ENCODE measurements at places on chromosomes 12 and 14.

- DNase-seq, result no peak
These were observed 524.4 kb downstream of the SLC16A7 start for GRCh38 chr12:60120199-60120598.

DNA sequence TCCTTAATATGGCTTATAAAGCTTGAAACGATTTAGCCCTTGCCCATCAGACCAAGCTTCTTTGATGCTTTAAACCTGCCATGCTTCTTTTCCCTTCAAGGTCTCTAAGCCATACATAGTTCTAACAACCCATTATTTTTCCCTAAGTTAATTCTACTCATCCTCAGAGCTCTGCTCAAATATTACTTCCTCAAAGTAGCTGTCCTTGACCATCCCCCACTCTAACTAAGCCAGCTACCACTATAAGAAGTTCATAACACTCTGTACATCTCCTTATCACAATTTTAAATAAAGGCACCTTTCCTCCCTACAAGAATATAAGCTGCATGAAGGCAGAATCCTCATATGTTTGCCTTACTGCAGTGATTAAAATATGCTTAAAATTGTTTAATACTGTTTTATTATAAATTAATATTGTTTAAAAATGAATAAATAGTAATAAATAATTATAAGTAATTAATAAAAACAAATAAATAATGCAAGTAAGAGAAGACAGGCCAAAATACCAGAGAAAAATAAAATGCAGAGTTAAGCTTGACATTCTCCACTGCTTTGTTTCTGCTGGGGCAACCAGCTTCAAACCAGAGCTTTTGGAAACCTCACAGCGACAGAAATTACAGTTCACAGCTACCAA, 76.8 kb downstream of the NUMB start:
- DNase-seq, result no peak

GRCh38 chr14:55964091-55964490, 154.1 kb upstream of the PELI2 start:
- no peak for DNase-seq

GRCh38 chr12:3304436-3305165, 186.4 kb upstream of the PRMT8 start:
- DNase-seq, result no peak

DNA sequence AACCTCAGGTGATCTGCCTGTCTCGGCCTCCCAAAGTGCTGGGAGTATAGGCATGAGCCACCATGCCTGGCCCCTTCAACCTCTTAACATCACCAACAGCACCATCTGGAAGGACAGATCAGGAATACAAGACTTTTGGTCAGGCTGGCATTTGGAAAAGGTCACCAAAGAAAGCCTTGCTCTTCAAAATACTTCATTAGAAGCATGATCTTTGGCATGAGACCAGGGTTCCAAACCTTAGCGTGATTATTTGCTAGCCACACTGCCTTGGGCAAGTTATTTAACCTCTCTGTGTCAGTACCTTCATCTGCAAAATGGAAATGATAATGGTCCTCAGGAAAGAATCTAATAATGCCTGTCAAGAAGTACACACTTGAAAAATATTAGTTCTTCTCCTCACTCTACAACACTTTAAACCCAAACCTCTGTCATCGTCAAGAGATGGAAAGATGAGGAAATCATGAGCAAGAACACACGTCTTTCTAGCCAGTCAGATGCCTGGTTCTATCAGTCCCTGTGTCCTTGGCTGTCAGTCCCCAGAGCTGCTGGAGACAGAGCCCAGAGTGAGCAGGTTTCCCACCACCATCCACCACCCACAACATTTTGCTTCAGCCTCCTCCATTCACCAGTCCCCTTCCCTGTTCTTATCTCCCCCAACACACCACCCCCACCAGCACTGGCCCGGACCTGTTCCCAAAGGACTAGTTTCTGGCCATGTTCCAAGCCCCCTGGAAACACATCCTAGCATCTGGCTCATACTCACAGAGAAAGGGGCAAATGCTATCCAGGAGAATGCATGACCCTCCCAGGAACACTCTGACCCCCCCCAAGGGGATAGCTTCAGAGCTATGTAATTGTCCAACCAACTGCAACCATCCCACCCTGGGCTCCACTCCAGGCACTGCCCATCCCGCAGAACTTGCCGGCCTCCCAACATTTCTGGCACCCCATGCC, 2.0 kb downstream of the ADCY6 start:
- DNase-seq, result no peak

- DNase-seq, result no peak
These were observed 9.6 kb upstream of the GPHN start for GRCh38 chr14:66498311-66498710.

- DNase-seq, result no peak
These were observed 8.2 kb upstream of the SSPN start for GRCh38 chr12:26187014-26187798.

- no peak for DNase-seq
These were observed 92.9 kb downstream of the FAR2 start for GRCh38 chr12:29241821-29242591.

DNA sequence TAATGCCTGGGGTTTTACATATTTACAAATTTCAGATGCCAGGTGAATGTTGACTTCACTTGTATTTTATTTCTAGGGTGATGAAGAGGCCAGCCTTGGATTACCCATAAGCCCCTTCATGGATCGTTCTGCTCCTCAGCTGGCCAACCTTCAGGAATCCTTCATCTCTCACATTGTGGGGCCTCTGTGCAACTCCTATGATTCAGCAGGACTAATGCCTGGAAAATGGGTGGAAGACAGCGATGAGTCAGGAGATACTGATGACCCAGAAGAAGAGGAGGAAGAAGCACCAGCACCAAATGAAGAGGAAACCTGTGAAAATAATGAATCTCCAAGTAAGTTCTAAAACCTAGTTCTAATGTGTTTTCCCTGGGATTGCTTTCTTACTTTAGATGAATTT, 41.3 kb upstream of the SLCO1C1 start:
- no peak for DNase-seq

DNA sequence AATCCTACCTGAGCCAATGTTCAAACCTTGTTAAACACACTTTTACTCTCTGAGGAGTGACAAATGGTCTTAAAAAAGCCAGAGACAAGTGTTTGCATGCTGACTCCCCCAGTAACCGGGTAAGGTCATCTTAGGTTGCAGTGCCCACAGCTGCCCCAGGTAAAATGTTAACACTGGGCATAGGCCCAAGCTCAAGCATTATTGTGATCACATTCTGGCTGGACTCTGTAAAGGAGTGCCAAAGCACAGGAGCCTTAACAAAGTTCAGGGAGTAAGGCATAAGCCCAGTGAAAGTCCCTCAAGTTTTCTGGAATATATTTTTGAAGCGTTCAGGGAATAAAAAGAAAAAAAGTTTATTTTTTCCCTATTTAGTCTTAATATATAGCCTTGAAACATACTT, 8.6 kb downstream of the EDDM3A start:
- DNase-seq, result no peak

DNA sequence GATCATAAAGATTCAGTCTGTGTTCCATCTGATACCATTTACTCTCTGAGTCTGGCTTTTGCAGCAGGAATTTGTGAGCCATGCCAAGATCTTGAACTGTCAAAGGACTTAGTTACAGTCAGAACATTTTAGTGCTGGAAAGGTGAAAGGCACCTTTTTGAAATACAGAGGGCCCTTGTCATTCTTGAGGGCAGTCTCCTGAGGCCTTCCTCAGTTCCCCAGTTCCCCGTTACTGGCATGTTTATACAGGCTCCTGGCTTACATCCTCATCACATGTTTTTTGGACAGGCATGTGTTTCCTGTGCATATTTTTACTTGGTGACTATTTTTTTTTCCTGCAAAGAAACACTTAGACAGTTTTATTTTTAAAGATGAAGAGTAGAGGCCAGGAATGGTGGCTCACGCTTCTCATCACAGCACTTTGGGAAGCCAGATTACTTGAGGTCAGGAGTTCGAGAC, 21.0 kb downstream of the CFAP54 start:
- no peak for DNase-seq
